T-cell (primary cell): ENCODE measurements at places on chromosomes 6 and 20.

DNA sequence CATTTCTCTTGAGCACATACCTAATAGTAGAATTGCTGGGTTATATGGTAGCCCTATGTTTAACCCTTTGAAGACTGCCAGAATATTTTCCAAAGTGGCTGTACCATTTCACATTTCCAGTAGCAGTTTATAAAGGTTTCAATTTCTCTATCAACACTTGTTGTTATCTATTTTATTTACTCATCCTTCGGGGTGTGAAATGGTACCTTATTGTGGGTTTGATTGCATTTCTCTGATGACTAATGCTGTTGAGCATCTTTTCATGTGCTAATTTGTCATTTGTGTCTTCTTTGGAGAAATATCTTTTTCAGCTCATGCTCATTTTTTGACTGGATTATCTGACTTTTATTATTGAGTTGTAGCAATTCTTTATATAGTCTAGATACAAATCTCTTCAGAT is 5.4 kb downstream of the ENPP4 start:
- DNase-seq: no peak

DNA sequence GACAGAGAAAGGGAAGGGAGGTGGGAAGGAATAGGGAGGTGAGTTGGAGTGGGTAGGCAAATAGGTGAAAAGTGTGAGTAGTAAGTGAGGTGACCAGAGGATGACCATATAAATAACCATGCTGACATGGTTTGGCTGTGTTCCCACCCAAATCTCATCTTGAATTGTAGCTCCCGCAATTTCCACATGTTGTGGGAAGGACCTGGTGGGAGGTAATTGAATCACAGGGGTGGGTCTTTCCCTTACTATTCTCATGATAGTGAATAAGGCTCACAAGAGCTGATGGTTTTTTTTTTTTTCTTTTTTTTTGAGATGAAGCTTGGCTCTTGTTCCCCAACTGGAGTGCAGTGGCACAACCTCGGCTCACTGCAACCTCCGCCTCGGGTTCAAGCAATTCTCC is 21.5 kb upstream of the SMIM13 start:
- no peak for DNase-seq

DNA sequence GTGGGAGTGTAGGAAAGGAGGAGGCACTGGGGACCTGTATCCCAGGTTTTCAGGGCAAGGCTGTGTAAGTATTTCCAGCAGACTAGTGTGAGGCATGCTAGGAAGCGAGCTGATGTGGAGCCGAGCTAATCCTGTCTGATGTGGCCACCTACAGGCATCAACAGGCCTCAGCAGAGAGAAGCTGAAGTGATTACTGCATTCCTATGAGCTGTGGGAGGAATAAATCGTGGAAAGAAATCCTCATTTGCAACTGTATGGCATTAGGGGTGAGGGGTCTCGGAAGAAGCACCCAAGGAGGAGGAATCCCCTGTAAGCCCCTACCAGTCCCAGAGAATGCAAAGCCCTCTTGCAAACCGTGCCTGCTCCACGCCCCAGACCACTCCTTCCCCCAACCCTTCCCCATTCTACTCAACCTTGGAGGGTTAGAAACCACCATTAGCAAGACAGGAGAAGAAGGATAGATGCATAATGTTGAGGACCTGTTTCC is 41.6 kb downstream of the C6orf15 start:
- no peak for DNase-seq

GRCh38 chr6:159301810-159302593 is 132.8 kb downstream of the FNDC1 start:
- DNase-seq: no peak

DNA sequence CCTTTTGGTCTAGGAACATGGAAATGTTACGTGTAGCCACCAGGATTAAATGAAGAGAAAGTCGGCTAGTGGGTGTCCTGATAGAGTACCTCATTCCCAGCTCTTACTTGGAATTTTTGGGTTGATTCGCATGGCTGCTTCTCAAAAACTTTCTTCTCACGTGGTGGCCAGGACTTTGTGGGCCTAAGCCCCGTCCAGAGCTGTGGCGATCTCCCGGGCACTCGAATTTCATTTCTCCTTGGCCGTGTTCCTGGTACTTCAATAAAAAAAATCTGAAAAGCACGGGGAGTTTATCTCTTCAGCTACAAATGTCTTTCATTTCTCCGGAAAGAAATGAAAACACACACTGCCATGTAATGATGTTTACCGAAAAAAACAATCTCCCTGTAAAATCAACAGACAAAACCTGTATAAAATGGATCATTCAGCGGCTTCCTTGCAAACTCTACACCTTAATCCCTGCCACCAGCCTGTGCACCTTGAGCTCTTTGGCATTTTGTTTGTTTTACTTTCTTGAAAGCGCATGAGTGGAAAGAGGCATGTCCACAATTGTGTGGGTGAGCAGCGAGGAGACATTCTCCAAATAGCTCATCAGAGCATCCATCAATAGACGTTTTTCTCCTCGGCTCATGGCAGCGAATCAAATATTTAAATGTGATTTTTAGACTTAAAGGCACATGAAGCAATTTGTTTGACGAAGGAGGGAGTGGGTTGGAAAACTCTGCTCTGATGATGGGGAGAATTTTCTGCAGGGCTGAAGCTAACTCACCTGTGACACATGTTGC is 173.1 kb downstream of the TFAP2C start:
- DNase-seq: no peak
